Naive thymus-derived CD8-positive, alpha-beta T cell (primary cell): ENCODE measurements at places on chromosomes 7 and 10.

DNA sequence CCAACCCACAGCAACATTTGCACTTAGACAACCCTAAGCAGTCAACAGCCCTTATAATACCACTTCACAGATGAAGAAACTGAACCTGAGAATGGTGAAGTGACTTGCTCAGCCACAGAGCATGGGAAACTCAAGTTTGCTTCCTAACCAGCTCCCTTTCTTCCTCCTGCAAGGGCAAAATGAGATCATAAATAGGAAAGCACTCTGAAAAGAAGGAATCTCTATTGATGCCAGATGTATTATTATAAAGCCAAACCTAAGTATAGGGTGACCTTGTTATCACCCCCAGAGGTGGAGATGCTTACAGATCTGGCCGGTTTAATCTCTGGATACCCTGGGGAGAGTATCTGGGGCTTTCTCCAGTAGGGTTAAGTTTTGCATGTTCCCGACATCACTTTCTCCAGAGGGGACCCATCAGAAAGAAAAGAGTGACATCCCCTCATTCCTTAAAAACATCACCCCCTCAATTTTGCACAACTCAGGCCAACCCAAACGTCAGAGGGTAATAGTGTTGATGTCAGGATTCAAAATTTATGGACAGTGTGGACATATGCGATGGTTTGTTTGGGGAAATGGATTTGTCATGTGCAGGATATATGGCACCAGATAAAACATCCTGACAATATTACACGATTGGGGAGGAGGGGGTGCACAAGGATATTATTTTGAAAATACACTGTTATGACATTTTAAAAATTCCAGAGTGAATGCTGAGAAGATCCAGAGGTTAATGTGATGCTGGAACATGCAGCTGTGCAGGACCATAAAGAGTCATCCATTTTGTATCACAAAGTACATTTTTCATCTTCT lies 24.0 kb upstream of the XPNPEP1 start:
- DNase-seq = no peak

DNA sequence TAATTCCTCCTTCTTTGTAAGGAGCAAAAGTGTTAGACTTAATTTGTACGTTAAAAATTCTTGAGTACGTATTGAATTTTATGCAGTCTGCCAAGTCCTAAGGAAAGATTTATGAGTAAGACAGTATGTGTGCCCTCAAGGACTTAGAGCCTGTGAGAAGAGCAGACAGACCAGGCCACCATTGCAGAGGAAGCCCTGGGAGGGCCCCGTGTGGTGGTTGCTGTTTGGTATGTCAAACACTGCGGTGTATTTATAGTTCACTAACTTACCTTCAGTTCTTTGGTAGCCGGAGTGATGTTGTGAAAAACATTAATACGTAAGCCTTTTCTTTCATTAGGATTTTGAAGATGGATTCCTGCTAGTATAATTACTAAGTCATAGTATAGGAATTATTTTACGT lies 82.9 kb downstream of the GALNT11 start:
- no peak for DNase-seq

DNA sequence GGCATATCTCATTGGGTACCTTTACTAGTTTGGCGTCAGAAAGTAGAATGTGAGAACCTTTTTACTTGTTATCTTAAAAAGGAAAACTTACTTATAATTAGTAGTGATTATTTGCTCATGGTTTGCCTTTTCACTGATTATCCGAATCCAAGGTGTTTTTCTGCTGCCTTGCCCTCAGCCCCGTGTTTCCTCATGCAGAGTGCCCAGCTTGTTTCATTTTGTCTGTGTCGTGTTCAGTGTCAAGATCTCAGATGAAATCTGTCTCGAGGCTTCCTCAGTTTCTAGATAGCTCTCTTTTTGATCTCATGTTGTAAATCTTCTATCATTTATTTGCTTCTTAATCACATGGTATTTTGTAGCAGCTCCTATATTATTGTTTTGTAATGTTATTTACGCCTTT lies 30.1 kb downstream of the RPA3 start:
- no peak for DNase-seq

DNA sequence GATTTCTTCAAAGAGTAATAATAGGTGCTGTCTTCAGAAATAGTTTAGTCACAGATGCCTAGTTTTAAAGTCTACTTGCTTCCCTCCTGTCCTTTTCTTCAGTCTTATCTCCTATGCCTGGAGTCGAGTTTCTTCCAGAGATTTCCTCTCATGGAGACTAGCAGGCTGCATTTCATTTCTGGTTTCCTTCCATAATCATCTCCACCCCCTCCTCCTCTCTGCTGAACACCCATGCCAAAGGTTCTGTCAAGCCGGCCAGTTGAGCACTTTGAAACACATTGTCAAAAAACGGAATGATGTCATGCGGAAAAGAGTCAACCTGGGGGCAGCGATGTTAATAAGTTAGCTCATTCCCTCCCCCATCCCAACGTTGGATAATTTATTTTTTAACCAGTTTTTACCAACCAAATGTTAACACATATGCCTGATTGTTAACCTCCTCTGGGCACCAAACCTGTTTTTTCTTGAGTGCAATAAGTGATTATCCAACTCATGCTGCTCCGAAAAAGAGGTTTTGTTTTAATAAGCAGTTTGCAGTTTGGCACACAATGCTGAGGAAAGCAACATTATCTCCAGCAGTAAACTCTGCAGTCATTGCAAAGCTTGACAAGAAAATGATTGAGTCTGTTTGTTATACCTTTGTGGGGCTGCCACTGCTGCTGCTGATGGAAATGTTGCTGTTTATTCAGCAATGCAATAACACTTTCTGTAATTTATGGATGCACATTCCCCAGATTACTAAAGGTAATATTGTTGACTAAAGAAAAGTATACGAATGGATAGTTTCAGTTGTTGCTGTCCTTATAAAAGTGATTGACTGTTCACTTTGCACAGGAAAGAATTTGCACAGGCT lies 161.6 kb downstream of the LRMDA start:
- DNase-seq = no peak

GRCh38 chr7:104499975-104500374 lies 171.6 kb downstream of the LHFPL3 start:
- DNase-seq = no peak

GRCh38 chr7:105202616-105203015 lies 186.1 kb downstream of the SRPK2 start:
- no peak for DNase-seq

DNA sequence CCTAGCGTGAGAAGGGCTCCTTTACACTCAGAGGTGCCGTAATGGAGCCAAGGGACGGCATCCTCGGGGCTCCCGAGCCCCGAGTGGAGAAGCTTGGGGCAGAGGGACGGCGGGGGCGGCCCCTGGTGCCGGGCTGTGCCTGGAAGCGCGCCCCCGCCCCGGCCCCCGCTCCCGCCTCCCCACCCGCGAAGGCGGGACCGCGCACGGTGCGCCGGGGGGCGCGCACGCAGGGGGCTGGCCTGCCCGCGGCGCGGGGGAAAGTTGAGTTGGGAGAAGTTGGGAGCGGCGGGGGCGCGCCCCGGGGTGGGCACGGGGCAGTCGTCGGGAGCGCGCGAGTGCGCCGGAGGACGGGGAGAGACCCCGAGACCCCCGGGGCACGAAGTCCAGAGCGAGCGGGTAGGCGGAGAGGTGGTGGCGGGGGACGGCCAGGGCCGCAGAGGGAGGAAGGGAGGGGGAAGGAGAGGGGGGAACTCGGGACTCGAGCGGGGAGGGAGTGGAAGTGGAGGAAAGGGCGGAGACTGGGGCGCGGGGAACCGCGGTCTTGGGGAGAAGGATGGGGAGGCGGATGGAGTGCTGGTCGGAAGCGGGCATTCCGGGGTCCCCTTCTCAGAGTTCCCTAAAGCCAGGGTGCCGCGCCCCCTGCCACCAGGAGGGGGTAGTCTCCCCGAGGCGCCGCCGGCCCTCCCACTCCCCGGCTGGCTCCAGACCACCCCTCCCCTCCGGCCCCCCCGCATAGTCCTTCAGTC lies at the start of gene SLC4A2:
Gene SLC4A2 (plus strand): TSS at position 223 of the 746 bp plus-strand sequence. CDS start 2,399 bp downstream, outside the sequence.
- peak; percentile 70 for DNase-seq

- DNase-seq = no peak
These were observed 6.1 kb upstream of the NOM1 start for GRCh38 chr7:156943091-156944041.

DNA sequence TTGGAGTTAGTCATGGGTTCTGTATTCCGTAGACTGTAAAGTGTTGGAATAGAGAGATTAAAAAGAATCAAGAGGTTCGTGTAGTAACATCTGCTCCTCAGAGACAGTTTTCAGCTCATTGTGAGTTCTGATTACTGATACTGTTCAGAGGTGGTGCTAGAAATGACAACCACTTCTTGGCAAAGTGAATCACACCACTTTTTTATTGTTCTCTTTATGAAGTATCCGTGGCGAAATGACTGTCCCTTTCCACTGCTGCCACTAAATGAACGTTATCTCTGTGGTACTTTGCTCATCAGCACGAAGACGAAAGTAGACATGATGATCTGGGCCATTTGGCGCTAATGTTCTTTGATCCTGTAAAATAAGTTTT lies 860 bp downstream of the RPP30 start:
- no peak for DNase-seq

- DNase-seq = peak; percentile 50
These were observed 29.7 kb downstream of the TRIM8 start for GRCh38 chr10:102673819-102674511.

DNA sequence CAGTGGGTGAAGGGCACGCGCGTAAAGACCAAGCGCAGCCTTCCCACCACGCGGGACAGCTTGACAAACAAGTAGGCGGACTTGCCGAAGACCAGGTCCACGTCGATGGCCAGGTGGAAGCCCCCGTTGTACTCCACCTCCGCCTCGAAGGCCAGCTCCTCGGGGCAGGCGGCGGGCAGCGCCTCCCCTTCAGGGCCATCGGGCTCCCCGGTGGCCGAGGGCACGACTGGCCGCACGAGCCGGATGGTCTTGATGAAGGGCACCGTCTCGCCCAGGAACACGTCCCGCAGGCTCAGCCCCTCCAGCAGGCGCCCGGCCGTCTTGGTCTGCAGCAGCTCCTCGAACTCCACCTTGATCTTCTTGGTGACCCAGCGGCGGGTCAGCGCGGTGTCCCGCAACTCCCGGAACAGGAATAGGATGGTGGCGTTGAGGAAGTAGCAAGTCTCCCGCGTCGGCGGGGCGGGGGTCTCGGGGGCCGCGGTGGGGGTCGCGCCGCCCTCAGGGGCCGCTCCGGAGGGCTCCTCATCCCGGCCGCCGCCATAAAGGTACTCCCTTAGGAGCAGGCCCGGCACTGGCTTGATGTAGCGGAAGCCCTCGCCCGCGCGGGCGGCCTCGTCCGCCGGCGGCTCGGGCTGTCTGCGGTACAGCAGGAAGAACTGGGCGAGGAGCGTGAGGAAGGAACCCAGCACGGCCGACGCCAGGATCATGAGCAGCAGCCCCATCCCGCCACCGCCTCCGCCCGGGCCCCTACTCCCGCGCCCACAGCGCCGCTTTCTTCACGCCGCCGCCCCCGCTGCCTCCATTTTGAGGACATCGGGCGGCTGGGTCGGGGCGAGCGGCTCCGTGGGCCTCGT lies 507 bp downstream of the PDZD8 start:
- DNase-seq = peak; percentile 18

DNA sequence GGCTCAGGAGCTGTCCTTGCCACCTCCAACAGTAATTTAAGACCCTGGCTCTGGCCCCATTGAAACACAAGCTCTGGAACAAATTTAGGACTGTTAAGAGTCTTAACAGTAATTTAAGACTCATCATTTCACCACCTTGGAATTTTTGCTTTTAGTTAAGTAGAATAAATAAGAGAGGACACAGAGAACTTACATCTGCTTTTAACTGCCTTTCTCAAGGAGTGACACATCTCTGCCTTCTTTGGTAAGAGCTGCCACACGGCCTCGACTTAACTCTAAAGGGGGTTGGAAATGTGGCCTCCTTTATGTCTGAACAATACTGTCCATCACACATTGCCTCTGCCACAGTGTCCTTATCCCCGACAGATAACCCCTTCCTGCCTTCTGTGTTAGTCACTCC lies 77.9 kb downstream of the HERPUD2 start:
- no peak for DNase-seq
